ENCODE measurements at places on chromosomes 7 and 10.

DNA sequence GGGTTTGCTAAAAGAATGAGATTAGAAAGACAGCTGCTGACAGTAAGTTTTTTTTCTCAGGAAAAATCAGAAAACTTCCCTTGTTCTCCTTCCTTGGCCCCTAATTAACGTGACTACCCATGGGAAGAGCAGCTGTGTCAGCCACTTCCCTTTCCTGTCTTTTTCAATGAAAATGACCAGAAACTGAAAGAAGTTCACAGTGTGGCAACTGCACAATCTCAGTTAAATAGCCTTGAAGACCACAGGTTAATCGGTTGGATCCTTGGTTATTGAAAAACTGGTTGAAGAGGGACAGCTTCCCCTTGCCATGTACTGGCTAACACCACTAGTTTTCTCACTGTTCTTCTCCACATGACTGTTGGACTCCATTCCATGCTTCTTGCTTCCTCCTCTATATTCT, 148.8 kb upstream of the AGR3 start:
- no peak for DNase-seq

DNA sequence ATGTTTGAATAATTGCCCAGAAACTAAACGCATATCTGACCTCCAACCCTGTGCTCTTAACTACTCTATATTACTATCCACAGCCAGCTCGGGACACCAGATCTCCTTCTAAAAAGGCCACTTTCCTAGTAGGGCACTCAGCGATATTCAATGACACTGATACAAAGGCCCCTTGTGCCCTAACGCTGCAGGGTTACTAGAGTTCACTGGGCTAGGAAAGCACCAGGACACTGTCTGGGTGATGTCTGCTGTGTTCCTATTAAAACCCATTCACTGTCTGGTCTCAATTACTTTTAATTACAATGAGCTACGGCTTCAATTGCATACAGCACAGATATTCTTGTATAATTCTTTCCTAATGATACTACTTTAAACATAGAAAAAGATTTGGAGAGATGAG, 91.7 kb downstream of the SORCS1 start:
- no peak for DNase-seq

DNA sequence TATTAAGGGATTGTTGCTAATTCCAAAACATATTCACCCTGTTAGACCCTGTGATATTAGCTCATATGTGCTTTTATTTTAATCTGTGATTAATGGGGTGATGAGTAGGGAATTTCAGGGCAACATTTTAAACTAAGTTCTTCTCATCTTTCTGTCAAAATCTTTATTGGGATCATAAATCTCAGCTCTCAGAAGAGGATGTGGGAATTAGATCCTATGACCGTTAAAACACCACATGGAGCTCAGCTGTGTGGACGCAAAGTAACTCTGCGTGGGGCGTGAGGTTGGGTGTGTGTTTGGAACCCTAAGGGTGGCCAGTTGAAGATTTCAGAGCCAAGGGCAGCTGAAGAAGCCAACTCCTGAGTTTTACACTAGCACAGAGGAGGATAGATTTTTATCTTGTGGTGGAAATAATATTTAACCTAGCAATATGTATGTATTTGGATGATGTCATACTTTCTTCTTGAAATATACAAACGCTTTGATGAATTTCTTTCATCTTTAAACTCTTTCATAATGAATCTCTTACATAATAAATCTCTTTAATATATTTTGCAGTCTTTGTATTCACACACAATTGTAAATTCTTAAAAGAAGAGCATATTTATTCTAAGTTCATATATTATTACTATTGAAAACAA, 64.4 kb downstream of the EPDR1 start:
- no peak for DNase-seq

- no peak for DNase-seq
Observed at GRCh38 chr10:69842020-69842419, 40.3 kb downstream of the COL13A1 start.
